ENCODE measurements at places on chromosomes 4 and X. TPM values are rescaled to one million over a fixed set of nuclear protein-coding genes. Genes with fewer than 3 reads are reported as not detected.

TNMD gene
- total RNA-seq, result not detected

CSAG1 gene
- total RNA-seq, result 0.59 TPM

SLC38A5 gene
- total RNA-seq, result 0.10 TPM

NEIL3 gene
- 11.7 TPM for total RNA-seq

CDX4 gene
- not detected for total RNA-seq

CISD2 gene
- total RNA-seq, result 29.2 TPM

ATOH1 gene
- total RNA-seq, result not detected

RENBP gene
- total RNA-seq, result 0.13 TPM

OPHN1 gene
- 1.5 TPM for total RNA-seq

FAM133A gene
- 0.85 TPM for total RNA-seq

FGFBP1 gene
- total RNA-seq, result 3.7 TPM

ENOPH1 gene
- total RNA-seq, result 34.2 TPM

FAM200B gene
- total RNA-seq, result 33.6 TPM

MGARP gene
- 0.89 TPM for total RNA-seq

AFM gene
- not detected for total RNA-seq

GAGE12F gene
- not detected for total RNA-seq

CCDC120 gene
- 3.6 TPM for total RNA-seq

SYNPO2 gene
- 0.96 TPM for total RNA-seq

ZXDA gene
- 1.4 TPM for total RNA-seq

HHIP gene
- 0.74 TPM for total RNA-seq

TECRL gene
- not detected for total RNA-seq

GLRB gene
- 0.64 TPM for total RNA-seq

SMAD1 gene
- 8.9 TPM for total RNA-seq

ASB5 gene
- total RNA-seq, result not detected

PASD1 gene
- total RNA-seq, result not detected

PRRG1 gene
- total RNA-seq, result 7.4 TPM

TRIM2 gene
- total RNA-seq, result 0.73 TPM

PPA2 gene
- total RNA-seq, result 74.9 TPM

SYN1 gene
- 0.31 TPM for total RNA-seq

PDE5A gene
- total RNA-seq, result 0.24 TPM

MAGEC3 gene
- not detected for total RNA-seq

TLR10 gene
- total RNA-seq, result 0.05 TPM

TMEM271 gene
- total RNA-seq, result not detected

EDNRA gene
- total RNA-seq, result 0.30 TPM

UGDH gene
- 256 TPM for total RNA-seq

CSAG3 gene
- not detected for total RNA-seq
